Metanephros (tissue), 2 donors: ENCODE measurements at places on chromosomes 12 and 14. TPM values are rescaled to one million over a fixed set of nuclear protein-coding genes. Genes with fewer than 3 reads are reported as not detected.

SLCO1B1 gene
- not detected for total RNA-seq

KRT73 gene
- total RNA-seq = not detected

CERS5 gene
- 54.6 TPM for total RNA-seq

SLC5A8 gene
- total RNA-seq = 21.5 TPM

RHOJ gene
- 13.4 TPM for total RNA-seq

CMA1 gene
- total RNA-seq = not detected

CLEC14A gene
- total RNA-seq = 31.0 TPM

TGFB3 gene
- total RNA-seq = 16.5 TPM

AMDHD1 gene
- total RNA-seq = 0.88 TPM

TEAD4 gene
- total RNA-seq = 18.3 TPM

DAO gene
- total RNA-seq = 0.53 TPM
